ENCODE measurements at places on chromosomes 4 and X.

- no peak for DNase-seq
These were observed 17.2 kb downstream of the TRMT44 start for GRCh38 chr4:8457646-8458252.

GRCh38 chr4:99413140-99413539, 22.0 kb downstream of the ADH7 start:
- DNase-seq: no peak

GRCh38 chr4:182201871-182202270, 41.3 kb upstream of the TENM3 start:
- no peak for DNase-seq

DNA sequence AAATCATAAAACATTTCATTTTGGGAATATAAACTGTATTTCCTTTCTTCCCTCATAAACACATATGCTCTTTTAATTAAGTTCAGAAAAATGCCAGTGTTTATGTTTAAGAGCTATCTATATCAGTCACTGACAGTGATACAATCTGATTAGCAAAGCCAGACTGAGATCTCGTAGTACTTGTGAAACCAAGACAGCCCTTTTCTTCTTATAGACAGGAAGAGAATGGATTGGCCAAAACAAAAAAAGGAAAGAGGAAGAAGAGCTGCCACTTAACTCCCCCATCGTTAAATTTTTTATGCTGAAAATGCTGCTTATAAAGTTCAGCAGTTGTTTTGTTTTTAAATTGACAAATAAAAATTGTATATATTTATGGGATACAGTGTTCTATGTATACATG, 87.4 kb downstream of the PLAC1 start:
- DNase-seq: no peak

- DNase-seq: no peak
These were observed 74.5 kb upstream of the BOD1L1 start for GRCh38 chr4:13701937-13702446.

GRCh38 chr4:82398263-82398662, 24.5 kb upstream of the HNRNPD start:
- peak; percentile 31 for DNase-seq

DNA sequence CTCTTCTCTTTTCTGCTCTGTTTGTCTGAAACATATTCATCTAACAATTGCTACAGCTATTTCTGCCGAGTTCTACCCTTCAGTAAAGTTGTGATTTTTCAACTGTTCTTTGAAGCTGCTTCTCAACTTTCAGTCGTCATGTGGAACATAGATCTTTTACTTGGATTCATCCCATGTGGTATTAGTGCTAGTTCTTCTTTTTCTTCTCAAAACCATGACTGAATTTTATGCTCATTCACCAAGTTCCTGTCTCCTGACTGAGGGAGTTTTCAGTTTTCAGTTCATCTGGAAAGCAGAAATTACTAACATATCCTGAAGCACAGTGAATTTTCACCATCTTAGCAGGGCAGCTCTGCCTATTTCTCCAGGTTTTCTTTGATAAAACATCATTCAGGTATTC, 12.1 kb downstream of the ACSL4 start:
- DNase-seq: no peak

DNA sequence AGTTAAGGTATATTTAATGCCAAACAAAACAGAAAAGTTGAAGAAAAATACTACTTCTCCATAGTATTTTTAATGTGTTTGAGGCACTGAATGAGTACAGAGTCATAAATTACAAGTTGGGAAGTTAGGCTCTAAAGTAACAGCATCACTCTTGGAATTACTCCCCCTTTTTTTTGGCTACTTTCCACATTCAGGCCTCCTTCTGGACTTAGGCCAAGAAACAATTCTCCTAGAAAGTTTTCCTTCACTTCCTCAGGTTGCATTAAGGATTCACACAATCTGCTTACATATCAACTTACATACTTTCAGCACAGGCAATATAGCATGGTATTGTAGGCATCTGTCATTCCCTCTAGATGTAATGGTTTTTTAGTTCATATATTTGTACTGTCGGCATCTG, 52.1 kb downstream of the TMEM165 start:
- peak; percentile 65 for DNase-seq

- DNase-seq: no peak
These were observed 39.7 kb downstream of the RASGEF1B start for GRCh38 chr4:81431971-81432370.

DNA sequence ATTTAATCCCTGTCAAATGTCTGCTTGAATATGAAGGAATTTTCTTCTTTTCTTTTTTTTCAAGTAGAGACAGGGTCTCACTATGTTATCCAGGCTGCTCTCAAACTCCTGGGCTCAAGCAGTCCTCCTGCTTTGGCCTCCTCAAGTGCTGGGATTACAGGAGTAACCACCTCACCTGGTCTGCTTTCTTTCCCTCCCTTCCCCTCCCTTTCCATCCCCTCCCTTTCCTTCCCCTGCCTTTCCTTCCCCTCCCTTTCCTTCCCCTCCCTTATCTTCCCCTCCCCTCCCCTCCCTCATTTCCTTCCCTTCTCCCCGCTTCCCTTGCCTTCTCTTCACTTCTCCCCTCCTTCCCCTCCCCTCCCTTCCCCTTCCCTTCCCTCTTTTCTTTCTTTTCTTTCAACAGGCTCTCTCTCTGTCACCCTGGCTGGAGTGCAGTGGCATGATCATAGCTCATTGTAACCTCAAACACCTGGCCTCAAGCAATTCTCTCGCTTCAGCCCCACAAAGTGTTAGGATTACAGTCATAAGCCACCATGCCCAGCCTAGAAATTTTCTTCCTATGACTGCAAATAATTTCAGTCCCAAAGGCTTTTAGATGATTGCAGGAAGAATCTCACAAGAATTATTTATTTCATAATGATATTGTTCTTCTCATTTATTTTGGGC, 168.9 kb downstream of the AASDH start:
- DNase-seq: no peak

DNA sequence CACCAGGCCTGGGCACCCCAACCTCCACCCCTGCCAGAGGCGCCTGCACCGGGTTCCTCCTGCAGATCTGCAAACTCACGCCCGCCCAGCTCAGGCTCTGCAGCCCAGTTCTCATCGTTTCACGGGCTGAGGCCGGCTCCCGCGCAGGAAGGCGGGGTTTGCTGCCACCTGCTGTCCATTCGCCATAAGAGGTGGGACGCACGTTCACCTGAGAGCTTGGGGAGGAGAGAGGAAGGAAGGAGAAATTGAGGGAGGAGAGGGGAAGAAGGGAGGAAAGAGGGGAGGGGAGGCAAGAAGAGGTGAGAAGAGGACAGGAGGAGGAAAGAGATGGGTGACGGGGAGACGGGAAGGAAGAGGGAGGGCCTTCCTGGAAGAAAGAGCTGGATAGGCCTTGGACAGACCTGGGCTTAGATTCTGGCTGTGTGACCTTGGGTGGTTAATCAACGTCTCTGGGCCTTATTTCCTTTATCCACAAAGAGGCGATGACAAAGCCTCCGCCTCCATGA, 114.5 kb downstream of the ADRA2C start:
- DNase-seq: peak; percentile 33

- no peak for DNase-seq
These were observed 713.7 kb upstream of the AADAT start for GRCh38 chr4:170803492-170803891.

DNA sequence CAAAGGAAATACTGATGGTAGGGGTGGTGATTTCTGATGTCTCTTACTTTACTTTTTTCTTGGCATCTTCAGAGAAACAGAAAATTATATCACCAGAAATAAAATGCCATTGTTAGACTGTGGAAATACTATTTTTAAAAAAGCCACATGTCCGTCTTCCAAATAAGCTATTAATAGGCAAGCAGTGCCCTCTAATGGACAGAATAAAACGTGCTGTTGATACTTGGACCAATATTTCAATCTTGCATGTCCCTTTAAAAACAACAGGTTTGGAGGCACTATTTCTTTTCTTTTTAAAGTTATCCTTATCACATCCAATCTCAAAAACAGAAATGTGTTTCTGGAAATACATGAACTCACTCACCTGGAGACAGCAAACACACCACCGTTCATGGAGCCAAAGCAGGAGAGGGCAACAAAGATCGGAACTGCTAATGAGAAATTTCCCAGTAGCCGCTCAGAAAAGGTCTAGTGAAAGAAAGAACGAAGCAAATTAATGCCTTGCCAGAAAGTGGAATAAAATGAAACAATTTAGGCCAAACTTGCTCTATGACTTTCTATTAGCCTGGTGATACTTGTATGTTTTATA, 59.2 kb downstream of the SLC7A11 start:
- DNase-seq: peak; percentile 42

DNA sequence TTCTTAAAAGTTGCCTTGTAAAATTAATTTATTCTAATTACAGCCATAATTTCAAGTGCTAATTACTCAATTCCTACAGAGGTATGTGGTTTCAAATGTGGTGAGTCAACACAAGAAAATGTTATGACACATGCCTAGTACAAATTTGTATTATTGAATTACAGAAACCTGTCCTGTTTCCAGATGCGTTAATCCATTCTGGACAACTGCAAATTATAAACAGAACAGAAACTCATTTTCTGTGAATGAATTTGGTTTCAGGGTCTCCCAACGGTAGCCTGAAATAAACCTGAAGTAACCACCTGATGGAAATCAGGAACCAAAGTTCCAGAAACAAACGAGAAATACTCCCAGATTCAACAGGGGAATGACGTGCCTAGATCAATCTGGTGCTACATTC, 328.6 kb upstream of the F9 start:
- DNase-seq: no peak

- no peak for DNase-seq
These were observed 102.7 kb downstream of the KLHL8 start for GRCh38 chr4:87117732-87118075.

DNA sequence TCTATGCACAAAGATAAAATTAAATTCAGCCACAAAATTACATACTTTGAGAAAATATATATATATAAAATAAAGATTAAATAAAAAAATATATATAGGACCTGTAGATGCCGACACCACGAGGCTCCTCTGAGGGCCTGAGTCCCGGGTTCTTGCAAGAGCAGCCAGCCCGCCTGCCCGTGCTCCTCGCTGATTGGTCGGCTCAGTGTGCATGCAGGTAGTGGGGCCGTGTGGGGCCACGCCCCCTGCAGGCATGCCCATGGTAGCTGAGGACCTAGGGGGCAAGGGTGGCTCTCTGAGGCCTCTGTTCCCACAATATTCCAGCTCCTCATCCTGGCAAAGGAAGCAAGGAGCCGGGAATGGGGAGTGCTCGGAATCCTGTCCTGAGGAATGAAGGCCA, 80.5 kb upstream of the AMELX start:
- DNase-seq: no peak

DNA sequence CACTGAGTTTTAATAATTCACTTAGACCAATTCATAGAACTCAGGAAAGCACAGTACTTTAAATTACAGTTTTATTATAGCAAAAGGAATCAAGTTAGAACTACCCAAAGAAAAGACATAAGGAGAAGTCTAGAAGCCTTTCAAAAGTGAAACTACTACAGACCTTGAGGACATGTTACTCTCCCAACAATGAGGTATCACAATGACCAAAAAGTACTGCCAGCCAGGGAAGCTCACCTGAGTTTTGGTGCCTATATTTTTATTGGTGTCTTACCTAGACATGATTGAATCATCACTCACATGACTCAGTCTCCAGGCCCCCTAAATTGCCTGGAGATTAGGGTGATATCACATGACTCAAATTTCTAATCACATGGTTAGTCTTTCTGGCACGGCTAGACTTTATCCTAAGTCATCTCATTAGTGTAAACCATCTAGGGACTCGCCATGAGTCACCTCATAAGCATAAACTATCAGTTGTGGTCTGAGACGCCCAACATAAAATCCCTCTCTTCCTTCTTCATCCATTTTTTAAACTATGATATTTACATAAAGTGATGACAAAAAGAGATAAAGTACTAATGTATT, 372.3 kb downstream of the TMA16 start:
- DNase-seq: no peak

DNA sequence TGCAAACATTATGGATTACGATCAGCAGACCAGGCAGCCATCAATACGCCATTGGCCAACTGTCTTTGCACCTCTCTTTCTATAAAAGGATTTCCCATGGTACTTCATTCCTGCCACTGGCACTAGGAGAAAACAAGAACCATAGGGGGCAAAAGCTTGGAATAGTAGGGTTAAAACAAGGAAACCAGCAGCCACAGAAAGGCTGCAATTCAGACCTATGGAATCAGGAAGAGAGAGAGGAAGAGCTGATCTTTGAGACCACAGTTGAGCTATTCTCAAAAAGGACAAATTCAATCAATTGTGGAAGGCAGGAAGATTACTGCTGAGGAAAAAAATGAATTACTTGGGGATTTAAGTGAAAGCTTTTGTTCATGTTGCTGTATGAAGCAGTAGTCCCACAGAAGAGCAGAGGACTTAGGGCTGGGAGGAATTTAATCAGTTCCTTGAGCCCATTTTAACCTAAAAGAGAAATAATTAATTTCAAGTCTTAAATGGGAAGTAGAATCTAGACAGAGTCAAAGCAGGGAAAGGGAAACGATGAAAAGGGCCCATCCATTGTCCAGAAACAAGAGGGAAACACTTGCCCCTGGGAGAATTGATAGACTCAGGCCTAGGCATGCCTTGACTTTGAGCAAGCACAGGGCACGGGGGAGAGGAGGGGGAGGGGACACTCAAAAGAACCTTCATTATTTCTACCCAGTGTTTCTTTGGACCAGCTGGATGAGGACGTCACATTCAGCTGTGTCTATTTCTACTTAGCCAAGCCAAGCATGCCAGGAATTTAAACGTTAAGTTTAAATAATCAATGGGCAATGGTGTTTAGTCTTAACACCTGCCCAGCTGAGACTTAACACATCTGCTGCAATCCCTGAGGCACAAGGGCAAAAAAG, 50.7 kb downstream of the SCD5 start:
- peak; percentile 52 for DNase-seq

GRCh38 chr4:143921181-143921580, 15.8 kb upstream of the GYPE start:
- DNase-seq: no peak

DNA sequence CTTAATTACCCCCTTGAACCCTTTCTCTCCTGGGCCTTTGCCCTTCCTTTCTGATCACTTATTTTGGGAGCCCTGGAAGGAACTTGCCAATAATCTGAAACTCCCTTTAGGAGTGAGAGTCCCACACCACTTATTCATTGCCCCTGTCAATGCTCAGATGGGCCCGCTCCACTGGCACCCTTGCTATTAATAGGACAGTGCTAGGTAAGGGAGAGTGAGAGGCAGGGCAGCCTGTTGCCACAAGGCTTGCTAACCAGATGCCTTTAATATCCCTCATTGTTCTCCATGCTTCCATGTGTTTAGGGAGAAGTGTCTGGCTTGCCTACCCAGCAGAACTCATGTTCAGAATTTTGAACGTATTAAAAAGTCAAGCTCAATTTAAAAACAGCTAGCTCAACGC, 1.7 kb upstream of the NHS start:
- no peak for DNase-seq

DNA sequence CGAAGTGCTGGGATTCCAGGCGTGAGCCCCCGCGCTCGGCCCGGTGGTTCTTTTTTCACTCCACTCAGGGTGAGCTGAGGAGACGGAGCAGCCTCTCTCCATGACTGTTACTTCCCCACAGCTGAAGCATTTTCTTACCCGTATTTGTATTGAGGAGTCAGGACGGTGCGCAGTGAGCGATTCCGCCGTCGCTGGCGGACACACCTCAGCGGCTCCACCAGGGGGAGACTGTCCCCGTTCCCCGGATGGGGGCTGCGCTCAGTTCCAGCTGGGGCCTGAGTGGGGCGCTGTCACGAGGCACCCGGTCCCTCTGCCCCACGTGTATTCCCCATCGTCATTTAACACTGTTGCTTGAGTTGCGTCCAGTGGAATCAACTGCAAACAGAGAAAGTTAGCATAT, 844.0 kb upstream of the FRG1 start:
- no peak for DNase-seq
